ENCODE measurements at places on chromosomes 3 and 15. TPM values are rescaled to one million over a fixed set of nuclear protein-coding genes. Genes with fewer than 3 reads are reported as not detected.

TRPM1 gene
- not detected for total RNA-seq

- no peak for DNase-seq
Measured at GRCh38 chr3:183377307-183377959, 51.0 kb downstream of the MCF2L2 start.

WDR49 gene
- total RNA-seq, result not detected

ABI3BP gene
- total RNA-seq, result 166 TPM
